Stimulated activated CD8-positive, alpha-beta memory T cell treated with anti-CD3 and anti-CD28 coated beads, Interleukin-12 subunit alpha, Interleukin-12 subunit beta, amount 100 ng/mL, for 1 hour (primary cell): ENCODE measurements at places on chromosomes 7 and 10.
A peak's percentile ranks its signal among the peaks of the same experiment; 100 is the strongest.

DNA sequence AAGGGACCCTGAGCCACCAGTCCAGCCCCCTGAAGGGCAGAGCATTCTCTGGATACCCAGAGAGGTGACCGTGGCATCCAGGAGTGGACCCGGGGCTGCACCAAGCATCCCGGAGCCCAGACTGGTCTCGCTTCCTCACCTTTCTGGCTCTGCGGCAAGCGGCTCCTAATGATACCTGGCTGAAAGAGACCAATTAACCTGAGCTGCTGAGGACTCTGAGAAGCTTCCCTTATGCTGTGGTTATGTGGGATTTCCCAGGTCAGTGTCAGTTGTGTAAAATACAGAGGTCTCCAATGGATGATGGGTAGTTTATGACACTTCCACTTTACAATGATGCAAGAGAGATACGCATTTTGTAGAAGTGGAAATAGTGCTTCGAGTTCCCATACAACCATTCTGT lies 51.5 kb downstream of the PFKFB3 start:
- no peak for DNase-seq

DNA sequence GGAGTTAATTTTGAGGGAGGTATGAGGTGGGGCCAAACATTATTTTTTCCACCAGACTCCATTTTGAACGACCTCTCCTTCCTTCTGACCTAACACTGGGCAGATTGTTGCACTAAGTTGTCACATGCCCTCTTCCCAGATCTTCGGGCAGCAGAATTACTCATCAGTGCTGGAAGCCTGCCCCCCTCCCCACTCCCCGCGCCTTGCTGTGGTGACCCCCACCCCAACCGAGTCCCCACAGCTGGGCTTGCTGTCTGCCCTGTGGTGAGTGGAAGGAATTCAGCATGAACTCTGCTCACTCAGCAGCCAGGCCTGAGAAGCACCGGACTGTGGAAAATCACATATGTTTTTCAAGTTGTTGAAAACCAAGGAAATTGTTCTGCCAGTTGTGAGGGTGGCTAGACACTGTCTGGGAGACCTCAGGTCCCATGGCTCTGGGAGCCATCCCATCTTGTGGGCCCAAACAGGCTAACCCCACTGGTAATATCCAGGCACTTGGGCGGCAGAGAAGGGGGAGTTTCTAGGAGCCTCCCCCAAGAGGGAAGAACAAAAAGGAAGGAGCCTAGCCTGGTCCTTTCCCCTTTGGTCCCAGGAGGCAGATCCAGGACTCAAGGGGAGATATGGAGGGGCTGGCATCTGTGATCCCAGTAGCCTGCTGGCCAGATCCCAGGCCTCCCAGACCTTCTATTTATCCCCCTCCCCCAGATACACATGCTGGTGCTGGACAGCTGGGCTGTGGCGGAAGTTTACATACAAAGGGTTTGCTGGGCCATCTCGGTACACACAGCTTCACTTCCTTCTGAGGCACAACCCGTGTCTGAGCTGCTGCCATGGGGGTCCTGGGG lies 3.5 kb upstream of the AEBP1 start:
- no peak for DNase-seq

GRCh38 chr7:29620556-29620930 lies 56.9 kb downstream of the PRR15 start:
- DNase-seq: no peak

GRCh38 chr7:141558544-141559183 lies 7.5 kb downstream of the AGK start:
- no peak for DNase-seq

GRCh38 chr7:75604408-75604807 lies 112.3 kb downstream of the SPDYE5 start:
- no peak for DNase-seq

GRCh38 chr10:34018784-34019183 lies 684.3 kb upstream of the NRP1 start:
- no peak for DNase-seq

GRCh38 chr7:1422512-1423263 lies 36.6 kb downstream of the MICALL2 start:
- no peak for DNase-seq

DNA sequence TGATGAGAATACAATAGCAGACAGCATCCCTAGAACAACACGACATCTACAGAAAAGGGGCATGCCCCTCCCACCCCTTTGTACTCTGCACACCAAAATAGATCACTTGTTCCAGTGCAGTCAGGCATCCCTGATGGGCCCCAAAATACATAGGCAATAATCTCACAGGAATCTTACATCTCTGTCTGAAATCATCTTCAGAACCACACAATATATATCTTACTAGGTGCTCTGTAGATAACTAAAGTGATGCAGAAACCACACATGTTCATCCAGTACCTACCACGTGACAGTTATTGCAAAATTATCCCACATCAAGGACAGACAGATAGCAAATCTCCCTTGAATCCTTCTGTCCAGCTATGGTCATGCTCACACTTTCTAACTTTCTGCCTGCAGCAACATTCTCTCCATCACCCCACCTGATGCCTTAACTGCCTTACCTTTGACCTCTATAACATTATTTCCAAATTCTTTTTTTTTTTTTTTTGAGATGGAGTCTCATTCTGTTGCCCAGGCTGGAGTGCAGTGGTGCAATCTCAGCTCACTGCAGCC lies 30.7 kb downstream of the ST8SIA6 start:
- DNase-seq: no peak

DNA sequence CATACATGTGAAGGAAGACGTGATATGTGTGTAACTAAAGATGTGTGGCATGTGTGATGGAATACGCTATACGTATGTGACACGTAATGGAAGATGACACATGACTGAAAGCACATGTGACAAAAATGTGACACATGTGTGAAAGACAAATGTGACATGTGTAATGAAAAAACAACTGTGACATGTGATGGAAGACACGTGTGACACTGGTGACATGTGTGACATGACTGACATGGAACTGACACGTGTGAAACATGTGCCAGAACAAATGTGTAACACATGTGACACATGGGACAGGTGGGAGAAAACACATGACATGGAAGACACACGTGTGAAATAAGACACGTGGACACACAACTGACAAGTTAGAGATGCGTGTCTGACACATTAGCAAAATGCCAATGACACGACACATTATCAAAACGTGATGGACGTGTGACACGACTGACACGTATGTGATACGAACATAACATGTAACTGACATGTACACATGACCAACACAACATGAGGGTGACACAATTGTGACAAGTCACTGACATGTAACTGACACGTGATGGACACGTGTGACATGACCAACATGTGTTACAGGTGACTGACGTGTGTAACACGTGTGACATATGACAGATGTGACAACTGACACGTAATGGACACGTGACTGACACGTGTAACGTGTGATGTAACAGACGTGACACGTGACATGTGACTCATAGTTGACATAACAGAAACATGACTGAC lies 24.4 kb downstream of the CRPPA start:
- no peak for DNase-seq

GRCh38 chr10:14032406-14032998 lies 298.2 kb downstream of the FRMD4A start:
- peak; percentile 10 for DNase-seq

DNA sequence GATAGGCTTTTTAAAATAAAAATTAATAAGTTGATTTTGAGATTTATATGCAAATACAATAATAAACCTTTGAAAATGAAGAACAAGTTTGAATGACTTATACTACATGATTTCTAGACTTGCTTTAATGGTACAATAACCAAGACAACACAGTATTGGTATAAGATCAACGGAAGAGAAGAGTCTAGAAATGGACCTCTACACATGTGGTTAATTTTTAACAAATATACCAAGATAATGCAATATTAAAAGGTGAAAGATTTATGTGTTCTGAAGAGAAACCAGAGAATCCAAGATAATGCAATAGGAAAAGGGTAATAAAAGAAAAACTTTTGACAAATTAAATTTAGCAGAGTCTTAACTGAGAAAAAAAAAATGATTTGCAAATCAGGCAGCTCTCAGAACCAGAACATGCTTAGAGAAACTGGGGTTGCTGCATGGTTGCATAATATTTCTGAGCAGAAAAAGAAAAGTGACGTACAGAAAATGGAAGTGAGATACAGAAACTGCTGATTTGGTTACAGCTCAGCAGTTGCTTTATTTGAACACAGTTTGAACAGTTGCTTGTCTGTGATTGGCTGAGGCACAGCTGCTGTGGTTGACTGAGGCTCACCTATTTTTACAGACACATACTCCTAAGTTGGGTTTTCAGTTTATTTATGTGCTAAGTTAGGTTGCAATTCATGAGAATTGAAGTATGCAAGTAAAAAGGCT lies 365.9 kb downstream of the CRPPA start:
- no peak for DNase-seq

DNA sequence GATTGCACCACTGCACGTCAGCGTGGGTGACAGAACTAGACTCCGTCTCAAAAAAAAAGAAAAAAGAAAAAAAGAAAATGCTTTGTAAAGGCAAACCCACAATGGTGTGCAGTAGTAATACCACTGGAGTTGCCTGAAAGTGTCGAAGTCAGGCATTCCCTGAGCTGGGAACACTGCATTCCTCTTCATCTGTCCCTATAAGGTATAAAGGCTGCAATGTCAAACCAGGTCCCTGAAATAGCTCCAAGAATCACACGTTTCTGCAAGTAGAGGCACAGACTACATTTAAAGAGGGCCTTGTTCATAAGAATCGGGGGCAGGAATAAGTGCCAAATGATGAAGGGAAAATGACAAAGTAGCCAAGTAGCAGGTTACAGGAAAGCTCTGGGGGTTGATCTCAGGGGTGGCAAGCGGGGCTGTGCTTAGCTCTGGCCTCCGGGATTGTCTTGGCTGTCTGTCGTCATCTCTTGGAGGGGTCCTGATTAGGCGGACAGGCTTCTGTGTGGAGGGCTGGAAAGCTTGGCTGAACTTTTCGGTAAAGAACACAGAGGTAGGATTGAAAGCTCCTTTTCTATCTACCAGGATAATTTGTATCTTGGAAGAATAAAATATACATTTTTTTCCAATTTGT lies 109.1 kb downstream of the PFKFB3 start:
- no peak for DNase-seq

GRCh38 chr10:110498982-110499795 lies 1.5 kb downstream of the DUSP5 start:
- DNase-seq: no peak

GRCh38 chr10:11877591-11877905 lies 54.4 kb downstream of the PROSER2 start:
- DNase-seq: no peak

- no peak for DNase-seq
Measured at GRCh38 chr10:95214369-95214768, 20.3 kb downstream of the ACSM6 start.

- no peak for DNase-seq
Measured at GRCh38 chr7:101936611-101937231, 119.3 kb downstream of the CUX1 start.

GRCh38 chr10:12337453-12338372 lies 11.6 kb upstream of the CAMK1D start:
- DNase-seq: no peak

DNA sequence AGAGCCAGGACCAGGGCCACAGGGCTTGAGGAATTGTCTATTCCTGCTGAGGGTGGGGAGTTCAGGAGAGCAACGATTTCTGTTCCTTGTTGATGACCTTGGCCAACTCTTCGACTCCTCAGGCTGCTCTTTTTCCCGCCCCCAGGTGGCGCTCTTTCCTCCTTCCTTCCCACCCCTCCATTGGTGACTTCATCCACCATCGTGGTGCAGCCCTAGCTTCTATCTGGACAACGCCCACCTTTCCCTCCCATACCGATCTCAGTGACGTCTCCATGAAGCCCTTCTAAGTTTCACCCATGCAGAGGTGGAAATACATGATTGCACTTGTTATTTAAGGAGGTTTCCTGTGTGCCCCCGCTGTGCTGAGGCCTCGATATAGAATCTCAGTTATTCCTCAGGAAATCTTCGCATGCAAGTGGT lies 22.1 kb upstream of the CARD11 start:
- DNase-seq: no peak

GRCh38 chr7:79377097-79377496 lies 76.4 kb downstream of the MAGI2 start:
- DNase-seq: no peak

- no peak for DNase-seq
Measured at GRCh38 chr7:105377903-105378302, 10.8 kb downstream of the SRPK2 start.

GRCh38 chr10:70733051-70733450 lies 52.1 kb downstream of the TBATA start:
- DNase-seq: no peak

GRCh38 chr7:111982133-111982532 lies 224.1 kb downstream of the DOCK4 start:
- no peak for DNase-seq

GRCh38 chr7:73811760-73812168 lies 19.0 kb upstream of the CLDN4 start:
- DNase-seq: peak; percentile 36

GRCh38 chr7:151244841-151245346 lies 3.6 kb downstream of the SMARCD3 start:
- no peak for DNase-seq

DNA sequence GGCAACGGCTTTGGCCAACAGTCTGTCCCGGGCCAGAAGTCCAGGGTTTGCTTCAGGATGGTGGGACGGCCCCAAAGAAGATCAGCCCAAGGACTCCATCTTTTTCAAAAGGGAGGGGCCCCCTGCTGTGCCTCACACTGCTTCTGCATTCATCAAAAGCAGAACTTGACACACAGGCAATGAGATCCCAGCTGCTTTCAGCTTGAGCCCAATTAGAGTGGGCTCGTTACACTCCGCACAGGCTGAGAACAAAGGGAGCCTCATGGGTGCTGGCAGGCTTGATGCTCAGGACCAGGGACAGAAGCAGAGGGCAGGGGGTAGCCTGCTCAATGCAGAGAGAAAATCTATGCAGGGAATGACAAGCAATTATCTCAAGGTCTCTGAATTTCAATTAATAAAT lies 45.5 kb downstream of the VOPP1 start:
- DNase-seq: no peak

GRCh38 chr7:681551-682307 lies 44.8 kb upstream of the DNAAF5 start:
- no peak for DNase-seq

DNA sequence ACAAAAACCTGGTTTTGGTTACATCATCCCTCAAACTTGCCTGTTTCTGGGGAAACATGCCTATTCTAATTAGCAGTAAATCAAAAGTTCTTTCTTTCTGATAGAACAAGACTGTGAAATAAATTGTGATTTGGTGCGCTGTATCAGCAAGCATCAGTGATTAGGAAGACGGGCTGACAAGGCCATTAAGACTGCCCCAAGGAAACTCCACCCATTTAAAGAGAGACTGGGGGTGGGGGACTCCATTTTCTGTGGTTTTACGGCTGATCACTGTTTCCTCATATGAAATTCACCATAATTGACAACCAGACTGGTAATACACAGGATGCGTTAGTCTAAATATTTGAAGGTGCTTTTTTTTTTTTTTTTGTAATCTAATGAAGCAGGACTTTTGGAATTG lies 68.7 kb downstream of the MBL2 start:
- no peak for DNase-seq
